ENCODE measurements at places on chromosomes 4 and X.

- no peak for DNase-seq
Measured at GRCh38 chr4:39335566-39335965, 30.6 kb downstream of the RFC1 start.

- DNase-seq: no peak
Measured at GRCh38 chr4:37732526-37733186, 46.5 kb upstream of the RELL1 start.

GRCh38 chr4:152020073-152020472, 259.3 kb upstream of the GATB start:
- DNase-seq: no peak

- DNase-seq: no peak
Measured at GRCh38 chr4:38567457-38567856, 96.5 kb upstream of the KLF3 start.

DNA sequence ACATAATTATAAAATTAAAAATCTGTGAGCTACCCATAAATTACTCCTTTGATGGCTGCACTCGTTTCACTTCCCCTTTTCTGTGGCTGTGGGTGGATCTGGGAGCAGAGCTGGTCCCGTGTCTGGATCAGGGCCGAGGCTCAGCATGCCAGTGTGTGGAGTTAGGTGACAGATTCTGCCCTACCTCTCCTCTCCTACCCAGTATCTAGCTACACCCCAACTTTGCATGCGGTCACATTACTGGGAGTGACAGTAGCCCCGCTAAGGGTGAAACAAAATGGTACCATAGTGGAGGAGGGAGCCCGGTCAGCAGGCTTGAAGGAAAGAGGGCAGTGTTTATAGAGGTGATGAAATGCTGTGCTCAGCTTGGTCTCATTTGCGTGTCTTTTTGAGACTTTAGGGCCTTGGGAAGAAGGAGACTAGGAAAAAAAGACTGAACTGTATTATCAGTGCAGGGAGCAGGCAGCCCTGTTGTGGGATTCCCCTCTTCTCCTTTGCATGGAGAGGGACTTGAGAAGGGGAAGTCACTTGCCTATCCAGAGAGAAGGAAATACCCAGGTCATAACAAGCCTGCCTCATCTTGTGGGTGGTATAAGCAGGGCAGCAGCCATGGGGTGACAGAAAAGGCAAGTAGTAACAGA, 48.4 kb downstream of the ARHGAP10 start:
- no peak for DNase-seq

GRCh38 chr4:1566838-1567518, 117.1 kb downstream of the FAM53A start:
- DNase-seq: no peak

DNA sequence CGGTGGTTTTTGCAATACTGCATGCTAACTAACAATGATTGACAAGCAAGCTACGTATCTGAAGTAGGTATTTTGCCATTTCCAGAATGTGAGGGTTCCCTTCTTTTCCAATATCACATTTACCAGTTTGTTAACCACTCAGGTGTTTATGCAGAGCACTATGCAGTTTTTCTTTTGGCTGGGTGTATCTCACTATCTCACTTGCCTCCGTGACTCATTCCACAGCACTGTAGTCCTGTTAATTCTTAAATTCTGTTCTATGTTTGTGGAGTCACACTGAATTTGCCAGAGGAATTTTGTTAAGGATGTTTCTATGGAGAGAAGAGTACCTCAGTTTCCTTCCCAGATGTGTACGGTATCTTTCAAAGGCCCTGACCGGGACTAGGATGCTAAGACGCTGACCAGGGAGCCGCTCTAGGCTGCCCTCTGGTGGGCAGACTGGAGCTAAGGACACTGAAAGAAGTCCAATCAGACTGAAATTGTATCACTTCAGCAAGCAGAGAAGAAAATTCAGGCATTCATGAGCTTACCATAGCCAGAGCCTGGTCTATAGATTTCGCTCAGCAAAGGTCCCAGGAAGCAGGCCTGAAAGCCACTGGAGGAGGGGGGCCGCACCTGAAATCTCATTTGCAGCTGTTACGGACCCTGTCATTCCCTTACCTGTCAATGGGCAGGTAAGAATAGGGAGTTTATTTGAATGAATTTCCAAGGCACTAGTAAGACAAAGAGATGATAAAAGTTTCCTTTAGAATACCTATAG, 388.4 kb upstream of the SPOCK3 start:
- DNase-seq: peak; percentile 25

GRCh38 chr4:2300431-2301224, 38.7 kb upstream of the MXD4 start:
- DNase-seq: no peak

GRCh38 chr4:10832806-10833628, 148.4 kb upstream of the CLNK start:
- no peak for DNase-seq

GRCh38 chrX:153379971-153380581, 21.1 kb downstream of the PNMA6E start:
- no peak for DNase-seq

- no peak for DNase-seq
Measured at GRCh38 chr4:51942108-51942832, 77.9 kb downstream of the LRRC66 start.

Measured in caudate nucleus (tissue), 63 donors.